GM19239 (cell line): ENCODE measurements at places on chromosomes 16 and 17.

DNA sequence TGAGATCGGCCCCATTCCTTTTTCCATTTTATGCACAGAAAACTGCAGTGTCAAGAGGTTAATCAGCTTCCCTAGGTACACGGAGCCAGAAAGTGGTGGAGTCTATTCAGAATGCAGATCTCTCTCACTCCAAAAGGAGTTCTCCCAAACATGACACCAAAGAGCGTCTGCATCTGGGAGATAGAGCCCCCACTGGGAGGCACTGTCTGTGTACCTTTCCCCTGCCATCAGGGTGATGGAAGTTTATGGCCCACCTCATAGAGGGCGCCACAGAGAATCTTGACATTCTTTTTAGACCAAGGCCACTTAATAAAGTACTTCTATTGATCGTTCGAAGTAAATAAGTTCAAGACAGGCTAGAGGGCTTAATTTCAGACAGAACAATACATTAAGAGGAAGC, 493.7 kb upstream of the ERCC4 start:
- no peak for DNase-seq

GRCh38 chr16:12267491-12267890, 291.0 kb downstream of the SNX29 start:
- DNase-seq, result no peak

DNA sequence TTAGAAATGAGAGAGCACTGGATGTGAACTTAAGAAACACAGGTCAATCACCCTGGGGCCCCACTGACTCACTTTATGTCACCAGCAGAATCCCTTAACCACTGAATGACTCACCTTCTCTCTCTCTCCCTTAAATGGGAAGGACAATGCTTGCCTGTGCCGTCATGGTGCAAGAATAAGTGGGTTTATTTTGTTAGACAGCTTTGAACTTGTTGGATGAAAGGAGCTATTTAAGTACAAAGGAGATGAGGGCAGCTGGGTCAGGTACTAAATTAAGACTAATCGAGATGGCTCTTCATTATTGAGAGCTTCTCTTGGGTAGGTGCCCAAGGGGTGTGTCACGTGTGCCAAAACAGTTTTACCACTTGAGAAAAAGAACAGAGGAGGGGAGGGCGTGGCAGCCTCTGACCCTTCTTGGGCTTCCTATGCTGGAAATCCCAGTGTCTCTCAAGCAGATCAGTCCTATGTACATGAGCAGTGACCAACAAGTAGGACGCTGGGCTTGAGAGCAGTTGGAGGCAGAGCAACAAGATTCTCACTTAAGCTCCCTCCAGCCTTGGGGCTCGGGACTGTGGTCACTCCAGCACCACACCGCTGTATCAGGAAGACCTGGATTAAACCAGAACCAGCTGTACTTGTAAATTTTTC, 6.7 kb upstream of the KRT31 start:
- no peak for DNase-seq

DNA sequence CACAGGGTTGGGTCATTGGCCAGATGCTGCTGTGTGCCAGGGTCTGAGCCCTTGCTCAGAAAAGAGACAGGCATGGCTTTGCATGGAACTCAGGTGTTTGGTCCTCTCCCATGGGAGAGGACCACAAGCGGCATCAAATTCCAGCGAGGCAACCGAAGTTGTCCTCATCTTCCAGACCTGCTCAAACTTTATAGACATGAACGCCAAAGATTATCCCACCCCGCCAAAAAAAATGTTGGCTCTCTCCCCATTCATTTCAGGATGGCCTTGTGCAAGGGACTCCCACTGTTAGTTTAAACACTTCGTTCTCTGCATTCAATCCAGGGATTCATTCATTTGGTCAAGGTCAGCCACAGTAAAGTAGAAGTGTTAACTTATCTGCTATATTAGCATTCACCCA, 360.8 kb upstream of the ZFHX3 start:
- no peak for DNase-seq

DNA sequence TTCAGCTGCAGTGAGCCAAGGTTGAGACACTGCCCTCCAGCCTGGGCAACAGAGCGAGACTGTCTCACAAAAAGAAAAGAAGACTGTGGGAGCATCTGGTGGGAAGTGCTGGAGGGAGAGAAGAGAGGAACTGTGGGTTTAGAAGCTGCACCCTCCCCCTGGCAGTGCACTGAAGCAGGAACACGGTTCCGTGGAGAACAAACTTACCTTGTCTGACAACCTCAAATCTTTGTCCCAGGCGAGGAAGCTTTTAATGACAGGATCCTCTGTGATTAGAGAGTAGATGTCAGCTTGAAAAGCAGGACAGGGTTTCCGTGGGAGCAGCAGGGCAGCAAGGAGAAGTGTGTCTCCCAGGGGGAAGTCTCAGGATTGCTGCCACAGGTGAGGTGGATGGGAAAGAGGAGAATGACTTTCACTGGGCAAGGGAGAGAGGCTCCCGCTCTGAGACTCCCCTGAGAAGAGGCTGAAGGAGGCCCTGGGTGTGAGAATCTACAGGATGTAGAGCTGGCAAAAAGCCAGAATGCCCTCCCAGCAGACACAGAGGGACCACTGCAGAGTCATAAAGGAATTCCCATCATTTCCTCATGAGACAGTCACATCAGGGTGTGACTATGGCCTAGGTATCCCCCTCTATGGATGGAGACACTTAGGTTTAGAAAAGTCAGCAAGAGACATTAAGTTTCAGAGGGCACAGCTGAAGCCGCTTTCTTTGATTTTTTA, 22.9 kb downstream of the PRR11 start:
- DNase-seq, result no peak

- DNase-seq, result no peak
Measured at GRCh38 chr17:19341641-19342610, 20.6 kb downstream of the B9D1 start.

DNA sequence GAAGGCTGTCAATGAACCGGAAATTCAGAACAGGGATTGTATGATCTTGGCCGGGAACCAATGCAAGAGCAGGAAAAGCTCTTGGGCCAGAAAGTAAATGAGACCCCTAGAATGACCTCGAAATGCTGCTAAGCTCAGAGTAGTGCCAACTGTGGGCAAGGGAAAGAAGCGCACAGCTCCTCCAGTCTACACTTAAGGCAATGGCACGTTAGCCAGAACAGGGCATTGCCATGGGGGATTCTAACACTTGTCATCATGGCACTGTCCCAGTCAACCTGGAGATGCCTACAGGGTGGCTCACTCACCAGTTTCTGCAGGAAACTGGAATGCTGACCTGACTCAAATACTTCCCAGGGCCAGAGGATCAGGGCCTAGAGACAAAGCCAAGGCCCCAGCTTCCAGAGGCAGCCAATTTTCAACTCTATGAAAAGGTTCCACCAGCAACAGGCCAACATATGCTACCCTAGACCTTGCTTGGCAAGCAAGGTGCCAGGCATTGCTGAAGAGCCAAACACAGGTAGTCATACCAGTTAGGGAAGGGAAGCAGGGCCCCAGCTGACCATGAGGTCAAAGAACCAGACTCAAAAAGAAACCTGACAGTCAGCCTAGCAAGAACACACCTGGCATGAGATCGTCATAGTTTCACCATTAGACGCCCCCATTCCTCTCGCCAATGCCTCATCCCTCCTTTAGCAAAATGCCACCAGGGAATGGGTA, 34.9 kb downstream of the ARHGAP17 start:
- DNase-seq, result no peak

- DNase-seq, result no peak
Measured at GRCh38 chr16:48232493-48233040, 11.5 kb upstream of the LONP2 start.

- no peak for DNase-seq
Measured at GRCh38 chr17:49195751-49196150, 14.6 kb downstream of the GNGT2 start.

- DNase-seq, result no peak
Measured at GRCh38 chr16:70493802-70494201, 29.6 kb downstream of the COG4 start.

DNA sequence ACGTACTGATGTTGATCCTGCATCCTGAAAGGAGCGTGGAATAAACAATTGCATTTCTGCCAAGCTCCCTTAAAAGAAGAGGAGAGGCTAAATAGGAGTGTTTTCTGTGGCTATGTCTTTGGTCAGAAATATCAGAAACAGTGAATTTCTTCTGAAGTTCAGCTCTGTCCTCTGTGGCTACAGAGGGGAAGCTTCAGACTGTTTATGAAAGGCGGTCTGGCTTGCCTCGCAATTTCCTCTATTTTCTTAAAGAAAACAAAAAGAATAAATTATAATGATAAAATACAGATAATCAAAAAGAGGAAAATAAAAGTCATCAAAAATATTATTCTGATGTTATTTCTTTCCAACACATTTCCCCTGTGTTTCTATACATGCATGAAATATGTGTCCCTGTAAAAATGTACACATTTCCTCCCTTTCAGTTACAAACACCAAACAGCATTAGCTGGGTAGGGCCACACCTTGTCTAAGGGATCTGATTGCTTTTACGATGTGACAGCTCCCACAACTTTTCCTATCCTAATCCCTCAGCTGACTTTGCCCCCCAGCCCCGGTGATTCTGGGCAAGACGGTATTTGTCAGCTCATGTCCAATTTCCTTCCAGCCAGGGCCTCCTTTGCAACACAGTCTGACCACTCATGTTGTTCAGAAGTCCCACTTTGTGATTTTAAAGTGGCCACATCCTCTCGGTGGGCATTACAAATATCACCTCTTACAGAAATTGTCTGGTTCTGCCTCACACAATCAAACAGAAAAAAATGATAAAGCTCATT, 439.0 kb downstream of the HS3ST3B1 start:
- no peak for DNase-seq

DNA sequence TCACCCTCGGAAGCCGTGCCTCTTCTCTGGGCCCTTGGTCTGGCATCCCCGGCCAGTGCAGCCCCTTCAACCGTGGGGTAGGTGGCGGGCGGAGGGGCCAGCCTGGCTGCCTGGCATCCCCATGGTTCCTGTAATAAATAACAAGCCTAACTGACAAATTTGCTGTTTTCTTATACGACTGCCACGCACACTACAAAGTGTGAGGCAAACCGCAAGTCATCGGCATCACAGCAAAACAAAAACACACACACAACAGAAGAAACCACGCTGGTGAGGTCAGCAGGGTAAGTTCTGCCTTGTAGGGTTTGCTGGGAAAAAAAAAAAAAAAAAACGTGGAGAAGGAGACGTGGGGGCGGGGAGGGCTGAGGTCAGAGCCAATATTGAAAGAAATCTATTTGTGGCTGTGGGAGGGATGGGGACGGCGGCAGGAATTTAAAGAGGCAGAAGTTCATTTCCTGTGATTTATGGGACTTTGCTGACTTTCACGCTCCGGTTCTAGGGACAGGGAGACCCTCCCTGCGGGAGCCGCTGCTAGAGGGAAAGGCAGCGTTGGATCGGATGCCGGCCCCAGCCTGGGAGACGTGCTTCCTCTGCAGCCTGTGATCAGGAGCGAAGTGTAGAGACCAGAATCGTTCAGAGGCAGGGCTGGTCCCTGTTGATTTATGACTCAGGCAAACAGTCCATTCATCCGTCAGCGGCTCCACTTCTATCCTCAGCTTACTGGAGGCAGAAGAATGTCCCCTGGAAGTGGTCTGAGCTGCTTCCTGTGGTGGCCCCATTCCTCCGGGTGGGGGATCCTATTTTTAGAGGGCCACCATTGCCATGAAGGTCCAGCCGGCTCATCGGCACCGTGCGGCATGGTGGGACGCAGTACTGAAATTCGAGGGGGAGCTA, 162.8 kb downstream of the FOXL1 start:
- DNase-seq, result no peak

DNA sequence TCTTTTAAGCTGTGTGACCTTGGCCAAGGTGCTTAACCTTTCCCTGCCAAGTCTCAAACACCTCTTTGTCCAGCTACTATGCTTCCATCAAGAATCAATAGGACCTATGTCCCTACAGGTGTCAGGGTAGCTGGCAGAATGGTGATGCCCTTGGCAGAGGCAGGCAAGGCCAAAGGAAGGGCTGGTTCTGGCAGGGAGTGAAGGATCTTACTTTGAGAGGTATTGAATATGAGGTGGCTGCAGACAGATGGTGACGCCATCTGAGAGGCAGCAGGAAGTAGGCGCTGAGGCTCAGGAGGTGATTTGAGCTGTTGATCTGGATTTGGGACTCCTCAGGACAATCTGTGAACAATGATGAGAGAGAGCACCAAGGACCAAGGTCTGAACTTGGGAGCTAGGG, 12.5 kb downstream of the ABCC3 start:
- no peak for DNase-seq

GRCh38 chr17:72516772-72517399, 396.1 kb downstream of the SOX9 start:
- DNase-seq, result no peak

- DNase-seq, result no peak
Measured at GRCh38 chr16:91484-91883, 13.5 kb downstream of the MPG start.

GRCh38 chr17:10117581-10118001, 80.8 kb downstream of the GAS7 start:
- no peak for DNase-seq

GRCh38 chr16:9844361-9844760, 337.9 kb downstream of the GRIN2A start:
- no peak for DNase-seq

DNA sequence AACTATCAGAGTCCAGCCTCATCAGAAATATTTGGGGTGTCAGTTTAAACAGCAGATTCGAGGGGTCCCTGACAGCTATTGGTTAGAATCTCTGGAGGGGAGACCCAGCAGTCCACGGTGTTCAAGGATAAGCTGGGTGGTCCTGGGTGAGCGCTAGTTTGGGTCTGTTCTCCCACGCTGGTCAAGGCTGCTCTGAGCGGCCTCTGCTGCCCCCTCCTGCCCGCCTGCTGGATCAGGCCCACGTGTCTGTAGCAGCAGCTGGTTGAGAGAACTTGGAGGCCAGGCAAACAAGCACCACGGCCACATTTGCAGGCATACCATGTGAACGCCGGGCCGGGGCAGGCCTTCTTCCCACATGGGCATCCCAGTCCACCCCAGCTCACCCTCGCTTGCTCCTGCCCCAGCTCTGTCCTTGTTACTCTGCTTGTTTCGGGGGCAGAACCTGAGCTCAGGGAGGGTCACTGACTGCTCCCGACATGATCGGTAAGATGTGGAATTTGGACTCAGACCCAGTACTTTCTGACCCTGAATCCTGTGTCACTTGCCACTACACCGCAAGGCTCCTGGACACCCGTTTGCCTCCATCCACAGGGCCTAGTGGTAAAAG, 7.4 kb downstream of the FOXF1 start:
- DNase-seq, result no peak

GRCh38 chr16:59356144-59356543, 622.0 kb upstream of the GOT2 start:
- no peak for DNase-seq

DNA sequence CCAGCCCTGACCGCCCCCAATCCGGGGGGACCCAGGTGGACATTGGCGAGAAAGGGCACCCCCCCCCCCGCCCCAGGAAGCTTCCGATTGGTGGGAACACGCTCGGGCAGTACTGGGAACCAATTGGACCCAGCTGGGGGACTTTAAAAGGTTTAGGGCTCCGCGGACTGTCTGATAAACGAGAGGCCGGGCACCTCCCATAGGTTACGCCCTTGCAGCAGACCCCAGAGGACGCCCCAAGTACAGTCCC, 245 bp downstream of the TMEM256 start:
- DNase-seq, result no peak

DNA sequence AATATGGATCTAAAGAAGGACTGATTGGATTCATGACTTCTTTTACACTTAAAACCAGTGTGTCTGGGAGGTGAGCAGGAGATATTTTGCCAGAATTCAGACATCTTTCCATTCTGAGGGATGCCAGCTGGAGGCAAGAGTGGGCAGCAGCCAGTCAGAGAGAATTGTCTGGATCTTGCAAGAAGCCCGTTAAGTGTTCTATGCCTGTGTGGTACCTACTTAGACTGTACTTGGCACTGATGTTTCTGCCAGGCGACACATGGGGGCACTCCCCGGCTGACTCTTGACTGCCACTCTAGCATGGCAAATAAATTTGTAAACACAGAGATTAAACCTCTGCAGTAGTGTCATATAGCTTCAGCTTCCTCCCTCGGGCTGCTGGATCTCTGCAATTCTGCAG, 247.7 kb downstream of the UTP18 start:
- no peak for DNase-seq
